ENCODE measurements at places on chromosomes 5 and 9.

DNA sequence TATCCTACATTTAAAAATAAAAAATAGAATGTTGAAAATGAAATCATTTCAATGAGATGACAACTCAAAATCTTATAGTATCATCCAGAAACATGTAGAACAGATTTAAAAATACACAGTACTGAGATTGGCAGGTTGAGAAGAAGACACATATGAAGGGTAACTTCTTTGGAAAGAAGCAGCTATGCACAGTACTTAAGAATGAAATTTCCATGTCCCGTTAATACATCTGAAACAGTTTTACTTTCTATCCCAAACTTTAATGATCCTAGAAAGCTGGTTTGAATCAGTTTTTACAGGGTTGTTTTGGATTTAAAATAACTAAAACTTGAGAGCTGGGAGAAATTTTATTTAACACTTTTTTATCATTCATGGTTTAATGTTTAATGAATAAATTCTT, 36.0 kb upstream of the ARRDC3 start:
- no peak for DNase-seq

GRCh38 chr9:224582-225520, 10.2 kb downstream of the DOCK8 start:
- DNase-seq, result no peak

- DNase-seq, result no peak
These were observed 15.4 kb upstream of the AK3 start for GRCh38 chr9:4756420-4756819.

GRCh38 chr5:124741711-124742496, 4.5 kb downstream of the ZNF608 start:
- no peak for DNase-seq

DNA sequence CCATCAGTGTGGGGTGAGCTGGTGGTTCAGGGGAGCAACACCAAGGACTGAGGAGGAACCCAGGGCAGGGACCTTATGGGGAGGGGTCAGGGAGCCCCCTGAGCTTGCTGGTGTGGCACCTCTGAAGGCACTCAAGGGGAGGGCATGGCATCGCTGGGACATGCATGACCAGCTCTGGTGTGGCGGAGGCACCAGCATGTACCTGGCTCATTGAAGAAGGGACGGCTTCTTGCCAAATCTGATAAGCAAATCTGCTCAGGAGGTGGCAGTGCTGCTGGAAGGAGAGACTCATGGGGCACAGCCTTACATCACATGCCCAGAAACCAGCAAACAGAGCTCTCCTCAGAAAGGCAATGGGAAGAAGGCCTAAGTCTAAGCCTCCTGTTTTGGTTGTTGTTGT, 421.8 kb downstream of the SEMA5A start:
- no peak for DNase-seq

GRCh38 chr9:35470340-35470739, 19.6 kb upstream of the RUSC2 start:
- DNase-seq, result no peak

GRCh38 chr9:137212520-137212919, 7.0 kb downstream of the NDOR1 start:
- no peak for DNase-seq

Data from nephron progenitor cell (in vitro differentiated cells).